ENCODE measurements at places on chromosomes 11 and 22.

GRCh38 chr11:67349928-67350465 lies 3.3 kb downstream of the POLD4 start:
- no peak for DNase-seq

GRCh38 chr22:41820447-41820846 lies 12.5 kb upstream of the SREBF2 start:
- no peak for DNase-seq

DNA sequence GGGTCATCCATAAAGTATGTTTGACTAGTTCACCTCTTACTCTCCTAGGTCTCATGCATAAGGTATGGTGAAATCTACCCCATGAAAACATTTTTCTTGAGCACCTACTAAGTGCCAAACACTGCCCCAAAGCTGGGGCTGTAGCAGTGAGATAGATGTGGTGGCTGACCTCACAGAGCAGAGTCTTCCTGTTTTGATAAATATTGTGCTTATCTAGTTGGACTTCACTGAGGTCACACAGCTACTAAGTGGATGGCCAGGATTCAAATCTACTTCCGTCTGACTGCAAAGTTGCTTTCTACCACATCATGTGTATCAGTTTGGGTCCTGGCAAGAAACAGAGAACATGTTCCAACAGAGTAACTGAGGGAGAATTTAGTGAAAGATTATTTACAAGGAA lies 6.4 kb upstream of the HTATIP2 start:
- no peak for DNase-seq

GRCh38 chr11:123325533-123325932 lies 104.5 kb upstream of the GRAMD1B start:
- no peak for DNase-seq

DNA sequence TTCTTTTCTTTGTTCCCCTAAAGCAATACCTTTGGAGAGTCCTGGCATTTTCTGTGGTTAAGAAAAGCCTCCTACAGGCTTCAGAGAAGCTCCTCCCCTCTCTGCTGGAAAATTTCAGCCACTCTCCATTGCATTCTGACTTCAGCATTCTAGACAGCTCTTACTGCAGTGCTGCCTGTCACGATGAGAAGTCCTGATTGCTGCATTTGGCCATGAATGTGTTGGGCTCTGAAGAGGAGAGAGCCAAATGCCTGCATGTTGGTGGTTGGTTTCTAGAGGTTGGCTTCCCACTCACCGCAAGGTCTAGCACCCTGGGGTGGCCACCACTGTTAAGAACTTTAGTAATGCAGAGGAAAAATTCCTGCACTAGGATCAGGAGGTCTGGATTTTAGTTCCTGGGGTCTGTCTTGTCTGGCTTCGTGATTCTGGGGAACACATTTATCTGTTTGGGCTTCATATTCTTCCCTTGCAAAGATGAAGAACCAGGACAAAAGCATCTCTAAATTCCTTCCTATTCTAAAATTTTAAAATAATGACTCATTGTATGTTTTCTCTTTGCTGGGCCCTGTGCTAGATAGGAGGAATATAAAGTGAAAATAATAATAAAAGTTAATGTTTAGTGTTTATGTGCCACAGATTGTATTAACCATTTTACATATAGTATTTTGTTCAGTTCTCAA lies 38.1 kb downstream of the COA4 start:
- no peak for DNase-seq

DNA sequence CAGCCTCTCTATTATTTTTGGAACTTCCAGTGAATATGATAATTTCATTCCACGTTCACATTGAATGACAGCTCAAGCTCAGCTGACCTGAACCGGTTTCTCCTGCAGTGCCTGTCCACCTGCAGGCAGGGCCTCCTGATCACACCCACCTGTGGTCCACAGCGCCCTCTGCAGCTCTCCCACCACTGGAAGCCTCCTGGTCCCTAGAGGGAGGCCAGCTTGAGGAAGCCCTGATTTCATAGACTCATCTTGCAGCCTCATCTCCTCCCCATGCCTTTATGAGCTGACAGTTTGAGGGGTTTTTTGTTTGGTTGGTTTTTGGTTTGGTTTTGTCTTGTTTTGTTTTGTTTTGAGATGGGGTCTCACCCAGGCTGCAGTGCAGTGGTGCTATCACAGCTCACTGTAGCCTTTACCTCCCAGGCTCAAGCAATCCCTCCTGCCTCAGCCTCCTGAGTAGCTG lies 29.9 kb upstream of the MALAT1 start:
- DNase-seq, result no peak

DNA sequence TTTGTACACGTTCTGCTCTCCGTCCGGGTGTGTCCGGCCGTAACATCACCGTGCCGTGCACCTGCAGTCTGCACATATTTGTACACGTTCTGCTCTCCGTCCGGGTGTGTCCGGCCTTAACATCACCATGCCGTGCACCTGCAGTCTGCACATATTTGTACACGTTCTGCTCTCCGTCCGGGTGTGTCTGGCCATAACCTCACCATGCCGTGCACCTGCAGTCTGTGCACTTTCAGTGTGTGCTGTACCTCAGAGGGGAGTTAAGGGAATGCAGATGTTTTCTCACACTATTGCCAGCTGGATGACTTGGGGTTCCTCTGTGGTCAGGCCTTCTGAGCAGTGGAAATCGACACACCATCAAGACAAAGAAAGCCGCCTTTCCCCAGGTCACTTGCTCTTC lies 4.2 kb downstream of the TTLL8 start:
- no peak for DNase-seq

DNA sequence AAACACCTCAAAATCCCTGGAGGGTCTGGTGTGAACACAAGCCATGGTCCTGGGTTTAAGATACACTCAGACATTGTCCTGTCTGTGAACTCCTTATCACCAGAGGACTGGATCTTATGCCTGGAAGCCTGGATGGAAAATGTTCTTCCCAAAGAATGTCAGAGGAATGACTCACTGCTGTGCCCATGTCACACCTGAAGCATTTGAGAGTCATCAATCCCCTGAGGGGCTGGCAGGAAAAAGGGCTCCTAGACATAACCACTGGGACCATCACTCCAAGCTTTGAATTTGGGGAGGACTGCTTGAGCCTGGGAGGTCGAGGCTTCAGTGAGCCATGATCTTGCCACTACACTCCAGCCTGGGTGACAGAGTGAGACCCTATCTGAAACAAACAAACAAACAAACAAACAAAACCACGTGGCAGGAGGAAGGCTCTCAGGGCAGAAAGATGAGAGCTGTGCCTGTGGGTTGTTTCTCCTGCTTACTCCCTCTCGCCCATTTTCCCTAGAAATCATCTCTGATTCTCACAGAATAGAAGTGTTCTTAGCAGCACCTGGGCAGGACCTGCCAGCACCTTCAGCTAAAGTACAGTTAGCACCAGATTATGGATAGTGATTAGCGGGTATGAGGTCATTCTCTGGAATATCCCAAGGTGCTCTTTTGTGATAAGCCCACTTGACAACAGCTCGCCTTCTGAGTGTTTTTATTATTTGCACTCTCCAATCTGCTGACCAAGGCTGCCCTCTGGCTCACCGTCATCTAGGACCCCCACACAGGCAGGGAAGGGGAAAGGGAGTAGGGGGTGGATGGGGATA lies 11.9 kb upstream of the PRG2 start:
- no peak for DNase-seq

- no peak for DNase-seq
These were observed 1046.9 kb downstream of the BRD1 start for GRCh38 chr22:48780597-48781277.

GRCh38 chr22:46297151-46297812 lies 612 bp downstream of the GTSE1 start:
- peak; percentile 21 for DNase-seq

Measured in GM04504 (cell line).